A549 treated with DMSO at 1 μM for 4 hours (cell line): ENCODE measurements at places on chromosomes 12 and 14. TPM values are rescaled to one million over a fixed set of nuclear protein-coding genes. Genes with fewer than 3 reads are reported as not detected.

The SLCO1B1 gene
- 0.33 to 0.49 TPM (median 0.38 TPM) in 5 replicates for total RNA-seq

The SYNE2 gene
- total RNA-seq = 9.6 to 11.3 TPM (median 9.9 TPM) in 5 replicates

The TPH2 gene
- not detected in 5 replicates for total RNA-seq

The NAV3 gene
- 15.7 to 22.9 TPM (median 22.3 TPM) in 5 replicates for total RNA-seq

The COPZ1 gene
- total RNA-seq = 228 to 292 TPM (median 235 TPM) in 5 replicates

The RASSF9 gene
- total RNA-seq = 0.22 to 0.46 TPM (median 0.40 TPM) in 5 replicates

The PLBD1 gene
- total RNA-seq = 4.0 to 6.3 TPM (median 4.7 TPM) in 5 replicates

The TAS2R43 gene
- total RNA-seq = not detected in 5 replicates

The ACOT2 gene
- 44.8 to 49.9 TPM (median 47.6 TPM) in 5 replicates for total RNA-seq

The PLEKHG7 gene
- 0.02 to 0.16 TPM in 2 of 5 replicates, not detected in the others for total RNA-seq

The SERPINA12 gene
- not detected in 5 replicates for total RNA-seq

The SLC6A12 gene
- total RNA-seq = 0.91 to 2.2 TPM (median 1.0 TPM) in 5 replicates

The CNIH1 gene
- 251 to 333 TPM (median 272 TPM) in 5 replicates for total RNA-seq

The FAM161B gene
- 1.8 to 2.3 TPM (median 2.1 TPM) in 5 replicates for total RNA-seq

The SLC2A14 gene
- 0.05 to 0.34 TPM in 2 of 5 replicates, not detected in the others for total RNA-seq

The IKZF4 gene
- total RNA-seq = 2.5 to 3.0 TPM (median 2.8 TPM) in 5 replicates

The TSPAN11 gene
- total RNA-seq = 0.03 to 0.09 TPM (median 0.09 TPM) in 4 of 5 replicates, not detected in the other

The SYNDIG1L gene
- not detected in 5 replicates for total RNA-seq

The CLEC7A gene
- total RNA-seq = not detected in 5 replicates

The PTCSC3 gene
- not detected in 5 replicates for total RNA-seq

The CLEC1A gene
- not detected in 5 replicates for total RNA-seq

The LPAR5 gene
- total RNA-seq = 0.38 to 0.71 TPM (median 0.53 TPM) in 5 replicates

The G2E3 gene
- 14.4 to 22.9 TPM (median 17.9 TPM) in 5 replicates for total RNA-seq

The SERPINA9 gene
- 0.13 to 0.15 TPM in 2 of 5 replicates, not detected in the others for total RNA-seq

The CEP170B gene
- total RNA-seq = 19.3 to 26.4 TPM (median 23.0 TPM) in 5 replicates

The RGS6 gene
- total RNA-seq = not detected in 5 replicates

The OR6C4 gene
- not detected in 5 replicates for total RNA-seq

The GPR84 gene
- total RNA-seq = 0.15 TPM in 1 of 5 replicates, not detected in the others

The GMFB gene
- 33.4 to 64.2 TPM (median 43.8 TPM) in 5 replicates for total RNA-seq

The DIO3 gene
- total RNA-seq = 0.06 TPM in 2 of 5 replicates, not detected in the others

The KTN1 gene
- total RNA-seq = 98.1 to 135 TPM (median 121 TPM) in 5 replicates

The HOXC12 gene
- total RNA-seq = not detected in 5 replicates
